Vagina (tissue), 2 donors: ENCODE measurements at places on chromosomes 11 and 22. TPM values are rescaled to one million over a fixed set of nuclear protein-coding genes. Genes with fewer than 3 reads are reported as not detected.
A peak's percentile ranks its signal among the peaks of the same experiment; 100 is the strongest.

GRCh38 chr11:101944923-101945322 lies 28.6 kb upstream of the ANGPTL5 start:
- no peaks in the 10 kb centered on the region for H3K27me3 ChIP-seq
- DNase-seq = no peak
- no peaks in the 10 kb centered on the region for H3K36me3 ChIP-seq

- H3K4me1 ChIP-seq = peaks cover 59% of the 10 kb centered on the region
- H3K27me3 ChIP-seq = no peaks in the 10 kb centered on the region
- H3K4me3 ChIP-seq = peak within 1 kb of the TSS; percentile 99
- H3K27ac ChIP-seq = peak within 1 kb of the TSS; percentile 94
Observed at GRCh38 chr11:62832336-62833234, at the start of gene TEX54. Gene TEX54 (minus strand): TSS chr11:62832841.

- peaks cover 14% of the 10 kb centered on the region for H3K4me1 ChIP-seq
- no peaks in the 10 kb centered on the region for H3K27me3 ChIP-seq
- no peak for DNase-seq
- no peak overlapping the region for H3K4me3 ChIP-seq
- peak overlapping the region; percentile 9 for H3K27ac ChIP-seq
Observed at GRCh38 chr11:35529971-35530495, 4.6 kb upstream of the PAMR1 start.

DNA sequence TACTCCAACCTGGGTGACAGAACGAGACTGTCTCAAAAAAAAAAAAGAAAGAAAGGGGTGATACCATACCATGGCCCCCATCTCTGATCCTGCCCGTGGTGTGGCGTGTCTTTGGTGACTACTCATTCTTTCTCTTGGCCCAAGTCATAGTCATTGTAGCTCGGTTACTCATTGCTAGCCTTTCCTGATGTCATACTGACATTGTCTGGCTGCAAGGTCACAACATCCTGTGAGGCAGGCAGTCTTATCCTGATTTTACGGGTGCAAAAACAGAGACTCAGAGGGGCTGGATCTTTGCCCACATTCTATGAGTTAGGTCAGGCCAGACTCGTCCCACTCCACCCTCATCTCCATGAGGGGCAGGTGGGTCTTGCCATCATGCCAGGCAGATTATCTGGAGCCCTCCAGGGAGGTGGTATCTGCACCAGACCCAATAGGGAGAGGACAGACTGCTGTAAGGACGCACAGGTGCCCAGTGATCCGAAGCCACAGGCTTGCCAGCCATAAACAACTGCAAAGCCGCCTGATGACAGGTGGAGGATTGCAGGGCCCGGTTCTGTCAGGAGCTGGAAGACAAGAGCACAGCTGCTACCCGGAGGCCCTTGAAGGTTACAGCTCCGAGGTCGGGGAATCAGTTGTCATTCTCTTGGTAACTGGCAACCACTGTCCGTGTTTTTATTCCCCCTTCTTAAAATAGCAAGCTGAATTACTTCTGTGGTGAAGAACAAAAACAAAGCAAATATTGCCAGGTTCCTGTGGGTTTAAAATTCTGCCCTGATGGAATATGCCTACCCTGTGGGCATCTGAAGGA lies 13.8 kb downstream of the TOM1 start:
- H3K27me3 ChIP-seq = no peaks in the 10 kb centered on the region
- peaks cover 14% of the 10 kb centered on the region for H3K36me3 ChIP-seq
- H3K4me1 ChIP-seq = peaks cover 60% of the 10 kb centered on the region
- peak overlapping the region; percentile 71 for H3K27ac ChIP-seq
- H3K4me3 ChIP-seq = no peak overlapping the region
- no peak for DNase-seq

DNA sequence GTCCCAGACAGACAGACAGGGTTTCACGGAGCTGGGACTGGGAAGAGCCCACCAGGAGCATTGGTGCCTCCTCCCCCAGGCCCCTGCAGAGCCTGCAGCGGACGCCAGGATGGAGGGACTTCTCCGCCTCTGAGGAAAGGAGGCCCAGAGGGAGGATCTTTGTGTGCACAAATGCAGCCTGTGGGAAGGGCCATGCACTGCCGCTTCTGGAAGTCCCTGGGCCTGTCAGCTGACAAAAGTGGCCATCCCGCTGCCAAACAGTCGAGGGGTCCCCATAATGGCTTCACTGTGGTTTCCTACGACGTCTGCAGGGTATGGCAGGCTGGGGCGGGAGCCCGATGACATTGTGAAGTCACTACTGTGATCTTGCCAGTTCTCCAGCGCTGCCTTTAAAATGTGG lies 73.8 kb downstream of the TP53I11 start:
- H3K36me3 ChIP-seq = no peaks in the 10 kb centered on the region
- no peaks in the 10 kb centered on the region for H3K4me1 ChIP-seq
- H3K27me3 ChIP-seq = no peaks in the 10 kb centered on the region
- DNase-seq = no peak
- H3K4me3 ChIP-seq = no peak overlapping the region

DNA sequence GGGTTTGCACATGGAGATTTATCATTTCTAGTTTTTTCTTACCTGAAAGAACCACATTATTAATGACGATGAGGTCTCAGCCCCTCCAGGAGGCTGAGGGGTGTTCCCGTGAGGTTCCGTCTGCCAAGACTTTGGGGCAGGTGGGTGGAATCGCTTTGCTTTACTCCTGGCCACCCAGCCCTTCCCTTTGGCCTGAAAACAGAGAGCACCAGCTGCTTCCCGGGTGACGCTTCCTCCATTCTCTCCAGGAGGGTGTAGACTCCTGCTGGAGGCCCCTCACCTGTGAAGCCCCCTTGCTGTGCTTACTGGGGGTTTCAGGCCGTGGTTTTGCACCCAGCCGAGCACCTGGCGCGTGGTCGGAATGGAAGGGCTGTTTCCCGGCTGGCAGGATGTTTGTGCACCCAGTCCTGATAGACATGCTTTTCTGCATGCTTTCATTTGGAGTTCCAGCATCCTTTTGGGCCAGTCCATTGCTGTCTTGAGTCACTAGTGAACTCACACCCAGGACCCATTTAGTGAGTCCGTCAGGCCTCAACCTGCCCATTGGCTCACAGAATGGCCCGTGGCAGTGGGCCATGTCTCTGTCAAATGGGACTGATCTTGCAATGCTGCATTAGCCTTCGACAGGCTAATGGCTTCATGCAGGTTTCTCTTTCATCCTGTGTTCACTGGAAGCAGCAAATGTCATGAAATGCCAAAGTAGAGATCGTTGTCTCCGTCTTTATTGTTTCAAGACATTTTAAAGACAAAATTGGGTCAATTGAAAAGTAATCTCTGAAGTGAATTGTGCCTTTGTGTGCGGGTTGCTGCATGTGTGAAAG lies 360.8 kb downstream of the TBC1D22A start:
- no peak for DNase-seq
- no peaks in the 10 kb centered on the region for H3K36me3 ChIP-seq
- H3K4me3 ChIP-seq = no peak overlapping the region
- no peak overlapping the region for H3K27ac ChIP-seq

DNA sequence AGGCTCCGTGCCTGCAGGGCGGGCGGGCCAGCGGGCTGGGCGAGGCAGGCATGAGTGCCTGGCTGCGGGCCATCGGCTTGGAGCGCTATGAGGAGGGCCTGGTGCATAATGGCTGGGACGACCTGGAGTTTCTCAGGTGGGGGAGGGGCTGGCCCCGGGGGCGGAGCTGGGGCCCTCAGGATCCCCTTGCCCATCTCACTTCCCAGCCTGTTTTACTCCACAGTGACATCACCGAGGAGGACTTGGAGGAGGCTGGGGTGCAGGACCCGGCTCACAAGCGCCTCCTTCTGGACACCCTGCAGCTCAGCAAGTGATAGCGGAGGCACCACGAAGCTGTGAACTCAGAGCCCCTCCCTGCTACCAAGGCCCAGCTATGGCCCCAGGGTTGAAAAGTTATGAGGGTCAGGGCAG lies 5.9 kb downstream of the PHOX2A start:
- no peak for DNase-seq
- peaks cover 47% of the 10 kb centered on the region for H3K36me3 ChIP-seq
- no peak overlapping the region for H3K4me3 ChIP-seq
- H3K4me1 ChIP-seq = peaks cover 28% of the 10 kb centered on the region
- H3K27me3 ChIP-seq = peaks cover 8% of the 10 kb centered on the region
- no peak overlapping the region for H3K27ac ChIP-seq

DNA sequence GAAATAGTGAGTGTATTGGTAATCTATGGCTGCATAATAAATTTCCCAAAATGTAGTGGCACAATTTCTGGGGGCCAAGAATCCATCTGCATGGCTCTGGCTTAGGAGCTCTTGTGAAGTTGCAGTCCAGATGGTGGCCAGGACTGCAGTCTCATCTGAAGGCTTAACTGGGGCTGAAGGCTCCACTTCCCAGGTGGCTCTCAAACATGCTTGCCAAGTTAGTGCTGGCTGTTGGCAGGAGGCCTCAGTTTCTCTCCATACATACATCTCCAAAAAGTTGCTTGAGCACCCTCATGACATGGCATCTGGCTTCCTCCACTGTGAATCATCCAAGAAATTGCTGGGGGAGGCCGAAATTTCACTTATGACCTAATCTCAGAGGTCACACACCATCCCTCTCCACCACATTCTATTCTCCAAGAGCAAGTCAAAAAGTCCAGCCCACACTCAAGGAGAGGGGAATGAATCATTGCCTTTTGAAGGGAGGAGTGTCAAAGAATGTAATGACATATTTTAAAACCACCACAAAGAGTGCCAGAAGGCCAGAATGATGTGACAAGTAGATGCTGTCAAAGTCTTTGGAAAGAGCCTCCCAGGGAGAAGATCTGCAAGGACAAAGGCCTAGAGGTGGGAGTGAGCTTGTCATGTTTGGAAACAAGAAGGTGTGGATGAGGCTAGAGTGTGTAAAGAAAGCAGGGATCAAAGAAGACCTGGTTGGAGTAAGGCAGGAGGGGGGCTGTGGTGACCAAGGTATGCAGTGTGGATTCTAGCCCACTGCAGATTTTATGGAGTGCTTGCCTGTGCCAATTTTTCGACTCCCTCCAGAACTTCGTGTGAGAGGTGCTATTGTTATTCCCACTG lies 566.2 kb downstream of the MIAT start:
- no peaks in the 10 kb centered on the region for H3K36me3 ChIP-seq
- no peak for DNase-seq
- peaks cover 10% of the 10 kb centered on the region for H3K4me1 ChIP-seq
- H3K27ac ChIP-seq = no peak overlapping the region
- no peak overlapping the region for H3K4me3 ChIP-seq

DNA sequence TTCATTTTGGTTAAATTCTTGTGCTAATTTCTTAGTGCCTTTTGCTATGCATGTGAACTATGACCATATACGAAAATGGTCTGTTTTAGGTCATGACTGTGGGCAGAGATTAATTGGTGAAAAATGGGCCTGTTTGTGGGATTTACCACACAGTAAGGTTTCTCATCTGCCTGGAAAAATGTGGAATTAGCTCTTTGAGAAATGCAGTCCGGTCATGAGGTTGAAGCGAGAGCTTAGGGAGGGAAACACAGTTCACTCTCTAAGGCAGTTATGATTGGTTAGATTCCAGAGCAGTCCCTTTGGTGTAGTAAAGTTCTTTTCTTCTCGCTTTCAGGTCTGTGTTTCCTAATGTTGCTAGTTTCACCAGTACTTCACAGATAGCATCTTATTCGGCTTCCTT lies 1.2 kb upstream of the PDE3B start:
- no peak overlapping the region for H3K27ac ChIP-seq
- peaks cover 7% of the 10 kb centered on the region for H3K4me1 ChIP-seq
- no peak for DNase-seq

DNA sequence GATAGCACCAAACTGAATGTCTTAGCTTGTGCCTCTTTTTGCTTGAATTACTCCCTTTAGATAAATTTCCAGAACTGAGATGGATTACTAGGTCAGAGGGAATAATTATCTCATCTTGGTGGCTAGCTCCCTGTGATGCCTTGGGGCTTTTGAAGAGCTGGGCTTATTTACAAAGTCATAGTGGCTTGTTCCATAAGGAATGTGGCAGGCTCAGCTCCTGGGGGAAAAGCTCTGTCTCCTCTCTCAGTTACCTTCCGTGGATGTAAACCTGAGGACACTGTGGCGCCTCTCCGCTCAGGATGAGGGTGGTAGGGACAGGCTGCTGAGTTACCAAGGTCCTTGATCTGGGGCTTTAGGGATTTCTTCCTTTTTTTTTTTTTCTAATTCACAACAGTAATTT lies 121.7 kb downstream of the PARVA start:
- no peaks in the 10 kb centered on the region for H3K27me3 ChIP-seq
- H3K27ac ChIP-seq = no peak overlapping the region
- DNase-seq = no peak
- no peak overlapping the region for H3K4me3 ChIP-seq
- H3K36me3 ChIP-seq = peaks cover 11% of the 10 kb centered on the region

GRCh38 chr11:87239001-87239400 lies 201.3 kb downstream of the TMEM135 start:
- no peak for DNase-seq
- H3K27ac ChIP-seq = peak overlapping the region; percentile 4
- peaks cover 4% of the 10 kb centered on the region for H3K4me1 ChIP-seq

DNA sequence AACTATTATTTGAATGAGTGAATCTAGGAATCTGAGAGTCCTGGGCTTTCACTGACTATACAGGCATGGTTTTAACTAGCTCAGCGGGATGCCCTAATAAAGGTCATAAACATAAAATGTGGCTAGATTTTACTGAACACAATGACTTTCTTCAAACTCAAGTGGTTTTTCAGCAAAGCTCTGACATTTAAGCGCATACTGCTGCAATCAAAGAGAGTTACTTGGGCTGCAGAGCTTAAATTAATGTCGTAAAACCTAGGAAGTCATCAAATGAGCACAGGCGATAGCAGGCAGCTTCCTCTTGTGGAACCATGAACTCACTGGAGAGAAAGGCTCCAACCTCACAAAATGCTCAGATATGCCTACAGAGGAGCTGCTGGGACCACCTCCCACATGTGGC lies 6.7 kb downstream of the CSNK2A3 start:
- H3K36me3 ChIP-seq = no peaks in the 10 kb centered on the region
- H3K27ac ChIP-seq = no peak overlapping the region
- H3K4me1 ChIP-seq = peaks cover 23% of the 10 kb centered on the region
- no peaks in the 10 kb centered on the region for H3K27me3 ChIP-seq
- no peak for DNase-seq
- no peak overlapping the region for H3K4me3 ChIP-seq

- H3K27me3 ChIP-seq = no peaks in the 10 kb centered on the region
- peaks cover 22% of the 10 kb centered on the region for H3K4me1 ChIP-seq
- peak overlapping the region; percentile 32 for H3K27ac ChIP-seq
- peak; percentile 87 for DNase-seq
- H3K36me3 ChIP-seq = no peaks in the 10 kb centered on the region
Observed at GRCh38 chr11:74678591-74679512, 52.4 kb downstream of the CHRDL2 start.

- H3K4me3 ChIP-seq = no peak overlapping the region
- no peaks in the 10 kb centered on the region for H3K36me3 ChIP-seq
- H3K27me3 ChIP-seq = no peaks in the 10 kb centered on the region
- no peak for DNase-seq
- no peaks in the 10 kb centered on the region for H3K4me1 ChIP-seq
- no peak overlapping the region for H3K27ac ChIP-seq
Observed at GRCh38 chr11:42249401-42249800, 789.9 kb upstream of the LRRC4C start.

OR52H1 gene
- not detected for total RNA-seq

ZNF214 gene
- total RNA-seq = 3.9 TPM

ATP5MG gene
- 169 TPM for total RNA-seq

SERPING1 gene
- total RNA-seq = 779 TPM

API5 gene
- 66.5 TPM for total RNA-seq

OR52A1 gene
- not detected for total RNA-seq

TEX12 gene
- total RNA-seq = not detected
